HEK293T (cell line): ENCODE measurements at places on chromosomes 12 and 14.

- DNase-seq: no peak
Observed at GRCh38 chr12:128268379-128268995, 1.5 kb downstream of the TMEM132C start.

GRCh38 chr14:59190372-59190771, 1.9 kb downstream of the DAAM1 start:
- DNase-seq: no peak

- no peak for DNase-seq
Observed at GRCh38 chr12:116528065-116528464, 31.1 kb upstream of the MAP1LC3B2 start.

- DNase-seq: no peak
Observed at GRCh38 chr12:32742133-32742532, 13.6 kb downstream of the YARS2 start.

DNA sequence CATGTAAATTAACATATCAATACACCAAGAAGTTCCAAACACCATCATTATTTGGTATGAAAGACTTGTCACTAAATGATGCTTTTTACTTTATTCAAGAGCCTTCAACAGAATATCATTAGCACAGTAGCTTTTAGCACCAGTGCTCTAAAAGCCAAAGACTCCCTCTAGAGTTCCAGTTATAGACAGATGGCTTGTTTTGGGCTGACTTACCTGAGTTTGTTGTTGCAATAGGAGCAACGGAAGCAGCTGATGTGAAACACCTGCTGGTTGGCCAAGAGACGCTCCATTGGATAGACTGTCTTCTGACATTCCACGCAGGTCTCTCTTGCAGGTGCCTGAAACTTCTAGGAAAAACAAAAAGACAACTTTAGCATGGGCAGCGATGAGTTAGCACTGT, 14.5 kb upstream of the CERS5 start:
- DNase-seq: no peak

- DNase-seq: no peak
Observed at GRCh38 chr12:87612996-87613395, 416.2 kb downstream of the C12orf50 start.

GRCh38 chr12:124620606-124621295, 53.3 kb upstream of the NCOR2 start:
- DNase-seq: no peak

GRCh38 chr12:31300341-31300740, 25.6 kb downstream of the SINHCAF start:
- no peak for DNase-seq

DNA sequence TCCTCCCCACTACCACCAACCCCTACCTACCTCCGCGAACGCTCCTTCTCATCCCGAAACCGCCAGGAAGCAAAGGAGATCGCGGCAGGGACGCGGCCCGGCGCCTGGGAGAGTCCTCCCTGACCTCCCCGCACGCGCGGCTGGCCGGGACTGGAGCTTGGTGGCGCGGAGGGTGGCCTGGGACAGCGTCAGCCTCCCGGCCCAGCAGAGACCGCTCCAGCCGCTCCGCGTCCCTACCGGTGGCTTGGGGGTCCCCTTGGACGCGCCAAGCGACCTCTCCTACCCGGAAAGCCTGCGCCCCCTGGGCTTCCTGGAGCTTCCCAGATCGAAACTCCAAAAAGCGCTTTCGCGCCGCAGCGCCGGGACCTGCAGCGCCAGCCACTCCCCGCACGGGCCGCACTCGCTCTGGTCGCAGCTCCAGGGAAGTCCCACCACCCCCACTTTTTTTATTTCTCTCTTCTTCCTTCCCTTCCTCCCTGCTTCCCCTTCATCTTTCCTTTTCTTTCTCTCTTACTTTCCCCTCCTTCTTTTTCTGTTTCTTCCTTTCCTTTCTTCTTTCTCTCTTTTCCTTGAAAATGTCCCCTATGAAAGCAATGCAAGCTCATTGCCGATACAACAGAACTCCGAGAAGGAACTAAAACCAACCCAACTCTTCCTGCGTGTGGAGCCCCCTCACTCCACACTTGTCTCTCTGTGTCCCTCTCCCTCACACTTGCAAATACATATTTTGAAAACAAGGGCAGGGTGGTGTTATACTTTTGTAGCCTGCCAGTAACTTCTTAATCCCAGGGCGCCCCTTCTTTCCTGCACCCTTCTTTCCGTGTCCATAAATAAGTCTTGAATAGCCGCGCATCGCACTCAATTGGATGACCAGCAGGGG, 3.8 kb downstream of the DIO3 start:
- DNase-seq: peak; percentile 37

DNA sequence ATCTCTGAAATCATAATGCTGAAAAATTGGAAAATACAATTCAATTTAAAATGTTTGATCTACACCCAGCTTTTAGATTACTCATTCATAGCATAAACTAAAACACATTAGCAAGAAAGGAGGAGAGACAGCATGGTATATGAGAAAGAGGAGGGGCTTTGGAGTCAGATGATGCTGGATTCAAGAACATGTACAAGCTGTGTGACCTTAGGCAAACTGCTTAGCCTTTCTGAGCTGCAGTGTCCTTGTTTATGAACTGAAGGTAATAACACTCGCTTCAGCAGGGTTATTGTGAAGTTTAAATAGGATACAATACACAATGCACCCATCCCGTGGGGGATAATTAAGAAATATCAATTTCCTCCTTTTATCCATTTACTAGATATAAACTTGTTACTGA, 79.2 kb downstream of the MAP1LC3B2 start:
- no peak for DNase-seq

DNA sequence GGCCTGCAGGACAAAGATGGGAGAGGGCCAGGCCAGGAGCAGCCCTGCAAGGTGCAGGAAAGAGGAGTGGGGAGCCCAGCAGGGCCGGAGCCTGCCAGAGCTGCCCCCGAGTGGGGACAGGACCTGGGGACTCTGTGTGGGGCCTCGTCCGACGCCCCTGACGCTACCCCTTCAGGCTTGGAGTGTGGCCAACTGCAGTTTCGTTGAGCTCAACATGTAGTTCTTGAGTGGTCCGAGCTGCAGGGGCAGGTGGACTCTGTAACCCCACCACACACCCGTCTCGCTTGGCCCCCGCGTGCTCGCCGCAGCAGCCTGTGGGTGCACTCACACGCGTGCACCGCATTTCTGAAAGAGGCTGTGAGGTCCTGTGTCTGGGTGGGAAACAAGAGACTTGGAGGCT, 2.0 kb downstream of the ASPG start:
- no peak for DNase-seq

DNA sequence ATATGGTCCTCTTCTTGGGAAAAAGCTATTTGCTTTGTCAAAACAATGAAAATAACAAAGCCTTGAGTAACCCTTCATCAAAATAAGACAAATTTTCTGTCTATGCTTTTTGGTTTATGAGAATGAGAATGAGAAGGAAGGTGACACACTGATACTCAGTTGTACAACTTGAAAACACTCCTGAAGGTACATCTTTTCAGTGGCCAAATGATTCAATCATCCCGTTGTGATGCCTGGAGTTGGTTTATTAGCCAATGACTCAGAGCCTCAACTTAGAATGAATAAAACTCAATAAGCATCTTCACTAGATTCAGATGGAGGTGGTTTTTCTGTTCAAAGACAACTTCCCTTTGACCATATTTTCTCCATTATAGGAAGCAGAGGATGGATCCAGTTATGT, 7.8 kb upstream of the CALM1 start:
- no peak for DNase-seq

DNA sequence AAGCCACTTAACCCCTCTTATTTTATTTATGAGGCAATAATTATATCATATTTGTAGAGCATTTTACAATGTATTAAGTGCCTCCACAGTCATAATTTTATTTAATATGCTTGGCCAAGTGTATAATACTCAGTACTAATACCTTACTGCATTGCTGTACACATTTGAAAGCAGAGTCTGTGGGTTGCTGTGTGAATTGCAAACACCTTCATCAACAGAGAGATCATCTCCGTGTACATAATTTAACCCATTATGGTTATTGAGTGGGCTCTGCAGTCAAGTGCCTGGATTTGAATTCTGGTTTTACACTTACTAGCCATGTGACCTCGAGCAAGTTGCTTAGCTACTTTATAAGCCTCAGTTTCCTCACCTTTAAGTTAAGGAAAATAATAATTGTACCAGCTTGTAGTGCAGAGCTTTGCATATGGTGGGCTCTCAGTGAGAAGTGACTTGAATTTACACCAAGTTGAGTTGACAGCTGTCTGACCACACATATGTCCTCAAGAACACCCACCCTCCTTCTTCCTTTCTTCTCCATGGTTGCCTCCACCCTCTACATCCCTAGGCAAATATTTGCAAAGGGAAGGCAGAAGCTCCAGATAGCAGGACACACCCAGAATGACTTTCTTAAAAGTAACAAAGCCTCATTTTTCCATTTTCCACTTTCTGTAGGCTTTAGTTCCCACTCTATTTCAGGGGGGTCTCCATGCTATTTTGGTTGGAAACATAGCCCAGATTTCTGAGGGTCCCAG, 12.3 kb downstream of the CRACR2A start:
- no peak for DNase-seq

DNA sequence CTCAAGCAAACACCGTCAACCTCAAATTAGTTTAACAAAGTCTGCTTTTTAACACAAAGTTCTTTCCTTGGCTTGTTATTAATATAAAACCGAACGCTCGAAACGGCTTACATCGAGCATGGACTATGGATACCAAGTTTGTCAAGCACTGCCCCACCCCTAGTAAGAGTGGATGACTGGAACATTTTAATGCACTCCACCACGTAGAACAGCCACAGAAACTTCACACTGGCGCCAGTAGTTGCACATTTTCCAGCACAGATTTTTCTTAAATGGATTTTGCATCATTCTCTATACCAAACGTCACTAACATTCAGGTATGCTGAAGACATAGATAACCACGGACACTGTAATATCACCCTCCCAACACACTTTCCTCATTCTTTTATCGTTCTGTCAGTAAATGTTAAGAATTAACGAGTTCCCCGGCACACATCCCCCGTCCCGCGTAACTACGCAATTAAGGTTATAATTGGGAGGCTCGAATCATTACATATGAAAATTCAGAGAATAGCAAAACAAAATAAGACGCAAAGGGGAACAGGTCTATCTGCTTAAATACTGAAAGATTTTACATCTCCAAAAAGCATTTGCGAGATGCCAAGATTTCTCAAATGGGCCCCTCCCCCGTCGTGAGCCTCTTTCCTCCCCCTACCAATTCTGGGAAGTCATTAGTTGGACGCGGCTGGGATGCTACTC, 990 bp downstream of the FERMT2 start:
- DNase-seq: peak; percentile 42

GRCh38 chr12:65784289-65785015, 39.8 kb upstream of the HMGA2 start:
- DNase-seq: no peak

GRCh38 chr14:90609376-90609775, 206.9 kb downstream of the TTC7B start:
- no peak for DNase-seq

DNA sequence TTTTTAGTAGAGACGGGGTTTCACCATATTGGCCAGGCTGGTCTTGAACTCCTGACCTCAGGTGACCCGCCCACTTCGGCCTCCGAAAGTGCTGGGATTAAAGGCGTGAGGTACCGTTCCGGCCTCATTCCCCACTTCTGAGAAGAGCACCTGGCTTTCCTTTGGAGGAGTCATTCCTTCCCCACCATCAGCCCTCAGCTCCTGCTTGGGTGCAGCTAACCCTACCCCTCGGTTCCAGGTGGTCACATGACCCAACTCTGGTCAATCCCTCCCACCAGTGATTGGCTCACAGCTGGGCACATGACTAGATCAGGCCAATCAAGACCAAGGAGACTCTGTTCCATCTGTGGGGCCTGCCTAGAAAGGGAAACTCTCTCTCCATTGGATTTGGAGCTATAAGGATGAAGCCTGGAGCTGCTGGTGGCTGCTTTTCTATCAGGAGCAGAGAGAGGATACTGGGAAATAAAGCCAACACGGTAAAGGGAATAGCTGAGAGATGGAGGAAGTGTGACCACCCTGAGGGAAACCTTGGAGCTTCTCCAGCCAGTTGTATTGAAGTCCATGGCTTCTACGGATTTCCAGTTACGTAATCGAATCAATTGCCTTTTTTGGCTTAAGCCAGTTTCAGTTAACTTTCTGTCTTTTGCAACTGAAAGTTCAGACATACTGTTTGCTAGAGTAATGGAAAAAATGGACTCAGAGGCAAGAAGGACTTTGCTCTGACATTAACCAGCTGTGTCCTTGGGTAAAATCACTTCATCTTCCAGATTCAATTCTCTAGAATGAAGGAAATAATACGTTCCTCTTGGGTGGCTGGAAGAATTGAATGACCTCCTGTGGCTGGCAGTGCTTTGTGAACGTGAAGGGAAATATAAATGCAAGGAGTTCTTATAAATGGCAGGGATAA, 19.7 kb upstream of the IFT81 start:
- DNase-seq: no peak

- DNase-seq: no peak
Observed at GRCh38 chr14:28303248-28303647, 463.3 kb upstream of the FOXG1 start.

DNA sequence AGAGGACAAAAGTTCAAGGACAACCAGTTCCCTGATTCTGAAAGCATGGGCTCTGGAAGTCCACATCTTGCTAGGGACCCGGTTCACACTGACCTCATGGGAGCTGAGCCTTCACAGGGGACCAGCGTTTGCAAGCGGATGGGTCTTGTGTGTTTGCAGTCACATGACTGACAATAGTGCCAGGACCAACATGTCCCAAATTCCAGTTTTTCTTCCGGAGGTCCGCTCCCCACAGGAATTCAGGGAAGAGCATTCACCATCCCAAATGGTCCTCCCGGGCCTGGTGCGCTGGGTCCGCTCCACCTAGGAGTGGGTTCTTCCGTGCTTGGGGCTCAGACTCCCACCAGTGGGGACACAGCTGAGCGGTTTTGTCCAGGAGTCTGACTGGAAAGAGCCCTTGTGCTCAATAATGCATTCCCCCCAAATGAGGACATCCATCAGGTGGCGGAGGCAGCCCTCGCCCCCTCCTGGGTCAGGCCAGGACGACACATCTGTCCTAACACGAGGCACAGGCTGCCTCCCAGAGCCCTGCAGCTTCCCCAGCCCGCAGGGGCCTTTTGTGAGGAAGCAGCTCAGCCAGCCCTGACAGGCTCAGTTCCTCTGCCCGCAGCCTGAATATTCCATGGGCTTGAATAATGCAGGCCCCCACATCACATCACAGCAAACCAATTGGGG, 91.8 kb upstream of the BCL11B start:
- no peak for DNase-seq

- no peak for DNase-seq
Observed at GRCh38 chr14:95739356-95739755, 25.4 kb upstream of the TCL1A start.

DNA sequence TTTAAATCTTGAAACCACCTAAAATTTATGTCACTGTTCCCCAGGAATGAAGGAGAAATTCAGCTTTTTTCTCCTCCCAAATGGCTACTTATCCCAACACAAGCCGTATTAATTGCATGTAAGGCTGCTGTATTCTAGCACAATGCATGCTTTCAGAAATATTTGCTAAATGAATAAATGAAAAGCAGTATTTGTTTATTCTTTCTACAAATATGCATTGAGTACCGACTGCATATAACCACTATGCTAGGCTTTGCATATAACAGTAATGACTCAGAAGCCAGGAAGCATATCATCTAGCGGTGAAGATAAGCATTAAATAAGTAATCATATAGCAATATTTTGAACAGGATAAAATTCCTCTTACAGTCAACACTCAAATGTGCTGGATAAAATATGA, 5.7 kb upstream of the LRR1 start:
- no peak for DNase-seq
